ENCODE measurements at places on chromosomes 2 and 18.

DNA sequence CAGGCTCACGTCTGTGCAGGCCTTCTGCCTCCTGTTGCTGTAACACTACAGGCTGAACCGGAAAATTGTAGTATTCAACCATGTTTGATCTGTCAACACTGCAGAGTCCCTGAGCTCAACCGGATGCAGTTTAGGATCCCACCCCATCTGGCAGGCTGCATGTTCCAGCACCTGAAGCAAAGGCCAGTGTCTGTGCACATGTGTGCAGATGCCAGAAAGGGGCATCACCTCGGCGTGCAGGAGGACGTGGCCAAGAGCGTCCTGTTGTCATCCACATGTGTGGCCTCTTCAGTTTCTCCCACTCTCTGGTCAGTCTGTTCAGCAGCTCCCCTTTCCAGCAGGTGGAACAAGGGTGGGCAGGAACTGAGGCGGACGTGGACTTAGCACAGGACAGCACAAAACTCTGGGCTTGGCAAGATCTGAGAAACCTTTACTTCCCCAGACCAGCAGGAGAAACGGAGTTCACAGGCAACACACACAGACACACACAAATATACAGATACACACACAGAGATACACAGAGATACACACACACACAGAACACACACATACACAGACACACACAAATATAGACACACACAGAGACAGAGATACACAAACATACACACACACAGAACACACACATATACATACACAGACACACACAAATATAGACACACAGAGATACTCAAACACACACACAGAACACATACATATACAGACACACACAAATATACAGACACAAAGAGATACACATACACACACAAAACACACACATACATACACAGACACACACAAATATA lies 111.3 kb downstream of the NDUFA10 start:
- DNase-seq, result no peak

DNA sequence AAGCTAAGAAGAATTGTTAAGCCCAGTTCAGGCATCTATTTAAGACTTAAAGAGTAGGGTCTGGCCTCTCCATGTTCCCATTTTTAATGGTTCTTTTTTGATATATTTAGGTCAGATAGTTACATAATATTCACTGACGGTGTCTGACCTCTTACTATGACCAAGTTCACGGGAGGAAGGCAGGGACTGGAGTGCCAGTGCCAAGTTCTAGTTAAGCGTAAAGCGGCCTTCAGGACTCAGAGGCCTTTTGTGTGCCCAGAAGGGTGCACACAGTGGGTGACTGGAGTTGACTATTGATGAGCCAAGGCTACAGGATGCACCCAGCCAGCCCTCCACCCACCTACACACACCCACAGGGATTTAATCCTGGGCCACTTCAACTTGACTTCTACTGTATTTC lies 290.9 kb downstream of the PIEZO2 start:
- DNase-seq, result no peak

DNA sequence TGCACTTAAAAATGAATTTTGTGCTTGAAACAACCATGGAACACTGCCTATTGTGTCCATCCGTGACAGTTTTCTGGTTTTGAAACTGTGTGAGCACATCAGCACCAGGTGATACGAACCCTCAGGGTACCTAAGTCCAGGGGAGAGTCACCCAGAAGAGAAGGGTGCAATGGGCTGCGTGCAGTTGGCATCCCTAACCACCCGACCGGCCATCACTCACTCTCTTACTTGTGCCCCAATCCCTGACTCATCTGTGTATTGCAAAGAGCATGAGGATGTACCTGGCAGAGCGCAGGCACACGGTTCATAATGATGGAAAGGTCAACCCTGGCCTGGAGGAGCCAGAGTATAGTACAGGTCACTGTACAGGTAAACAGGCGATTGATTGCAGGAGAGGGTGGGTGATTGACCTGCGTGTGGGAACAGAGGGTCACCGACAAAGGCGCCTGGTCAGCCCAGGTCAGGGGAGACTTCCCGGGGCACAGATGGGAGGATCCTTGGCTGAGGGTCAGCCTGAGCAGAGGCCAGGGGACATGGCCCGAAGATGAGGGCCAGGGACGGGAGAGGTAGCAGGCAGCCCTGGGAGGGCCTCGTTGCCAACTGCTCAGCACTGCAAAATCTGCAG lies 160.3 kb downstream of the SEPTIN10 start:
- DNase-seq, result no peak

DNA sequence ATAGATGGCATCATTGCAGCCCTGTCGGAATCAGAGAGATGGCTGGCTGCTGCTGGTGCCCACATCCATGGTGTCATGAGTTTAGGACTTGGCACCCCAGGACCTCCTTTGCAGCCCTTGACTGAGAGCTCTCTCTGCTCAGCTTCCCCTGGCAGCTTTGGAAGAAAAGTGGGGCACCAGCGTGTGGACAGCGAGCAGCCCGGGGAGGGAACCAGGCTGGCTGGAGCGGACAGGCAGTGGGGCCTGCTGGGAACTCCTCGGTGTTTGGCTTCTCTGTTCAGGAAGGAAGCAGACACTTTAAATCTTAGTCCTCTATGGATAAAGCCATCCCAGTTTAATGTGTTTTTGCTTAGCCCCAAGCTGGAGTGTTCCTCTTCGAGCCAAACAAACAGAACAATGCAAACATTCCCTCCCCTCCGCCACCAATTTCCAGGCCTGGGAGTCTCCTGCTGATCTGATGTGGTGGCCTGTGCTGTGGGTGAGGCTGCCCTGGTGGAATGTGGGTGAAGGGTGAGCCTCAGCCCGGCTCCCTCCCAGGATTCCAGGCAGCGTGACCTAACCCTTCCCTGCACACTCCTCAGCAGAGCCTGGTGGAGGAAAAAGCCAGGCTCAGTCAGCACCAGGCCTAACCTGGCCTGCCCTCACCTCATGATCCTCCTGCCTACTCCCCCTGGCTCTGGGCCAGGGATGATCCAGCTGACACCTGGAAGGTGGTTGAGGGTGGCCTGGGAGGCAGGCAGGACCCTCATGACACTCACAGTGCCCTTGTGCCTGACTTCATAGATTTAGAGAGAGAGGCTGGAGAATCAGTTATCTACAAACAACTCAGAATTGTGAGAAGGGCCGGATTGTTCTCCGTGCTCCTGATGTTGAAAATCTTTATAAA lies 21.6 kb upstream of the ITGB6 start:
- DNase-seq, result peak; percentile 52

DNA sequence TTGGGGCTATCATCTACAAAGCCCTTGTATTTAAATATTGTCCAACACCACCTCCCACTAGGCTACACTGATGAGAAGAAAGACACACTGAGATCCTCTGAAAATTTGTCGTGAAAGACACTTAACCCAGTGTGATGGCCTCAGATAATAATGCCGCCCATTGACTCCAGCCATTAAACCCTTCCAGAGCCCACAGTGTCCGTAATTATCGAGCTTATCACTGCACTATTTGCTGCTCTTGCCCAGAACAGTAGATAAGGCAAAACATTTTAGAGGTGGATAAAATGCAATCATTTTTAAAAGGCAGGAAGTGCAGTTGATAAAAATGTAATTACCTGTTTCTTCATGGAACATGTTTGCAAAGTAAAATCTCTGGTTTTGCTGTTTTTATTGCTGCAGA lies 121.3 kb upstream of the DDX18 start:
- DNase-seq, result no peak

GRCh38 chr2:125073440-125073839 lies 1048.4 kb downstream of the CNTNAP5 start:
- no peak for DNase-seq

- no peak for DNase-seq
Observed at GRCh38 chr2:63054841-63055225, 4.2 kb downstream of the OTX1 start.

- no peak for DNase-seq
Observed at GRCh38 chr2:45329045-45329677, 281.9 kb downstream of the SRBD1 start.

DNA sequence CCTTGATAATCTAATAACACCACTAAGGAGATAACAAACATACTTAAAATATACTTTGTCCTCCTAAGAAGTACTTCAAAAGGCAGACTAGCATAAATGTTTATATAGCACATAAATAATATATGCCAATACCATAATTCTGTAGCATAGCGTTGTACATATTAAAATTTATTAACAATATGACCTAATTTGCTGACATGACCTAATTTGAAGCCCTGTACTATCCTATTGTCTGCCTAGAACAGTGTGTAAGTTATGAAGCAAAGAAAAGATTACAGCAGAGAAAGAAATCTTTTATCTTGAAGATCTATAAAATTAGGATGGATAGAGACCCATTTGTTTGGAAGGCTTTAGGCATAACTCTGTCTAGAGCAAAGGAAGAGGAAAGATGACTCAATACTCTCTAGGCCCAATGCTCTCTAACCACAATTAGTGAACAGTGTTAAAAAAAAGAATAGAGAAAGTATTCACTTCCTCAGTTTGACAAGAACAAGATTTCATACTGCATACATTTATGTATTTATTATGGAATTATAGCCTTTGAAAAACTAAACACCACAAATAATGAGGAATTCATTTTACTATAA lies 231.3 kb downstream of the ZRANB3 start:
- DNase-seq, result no peak

DNA sequence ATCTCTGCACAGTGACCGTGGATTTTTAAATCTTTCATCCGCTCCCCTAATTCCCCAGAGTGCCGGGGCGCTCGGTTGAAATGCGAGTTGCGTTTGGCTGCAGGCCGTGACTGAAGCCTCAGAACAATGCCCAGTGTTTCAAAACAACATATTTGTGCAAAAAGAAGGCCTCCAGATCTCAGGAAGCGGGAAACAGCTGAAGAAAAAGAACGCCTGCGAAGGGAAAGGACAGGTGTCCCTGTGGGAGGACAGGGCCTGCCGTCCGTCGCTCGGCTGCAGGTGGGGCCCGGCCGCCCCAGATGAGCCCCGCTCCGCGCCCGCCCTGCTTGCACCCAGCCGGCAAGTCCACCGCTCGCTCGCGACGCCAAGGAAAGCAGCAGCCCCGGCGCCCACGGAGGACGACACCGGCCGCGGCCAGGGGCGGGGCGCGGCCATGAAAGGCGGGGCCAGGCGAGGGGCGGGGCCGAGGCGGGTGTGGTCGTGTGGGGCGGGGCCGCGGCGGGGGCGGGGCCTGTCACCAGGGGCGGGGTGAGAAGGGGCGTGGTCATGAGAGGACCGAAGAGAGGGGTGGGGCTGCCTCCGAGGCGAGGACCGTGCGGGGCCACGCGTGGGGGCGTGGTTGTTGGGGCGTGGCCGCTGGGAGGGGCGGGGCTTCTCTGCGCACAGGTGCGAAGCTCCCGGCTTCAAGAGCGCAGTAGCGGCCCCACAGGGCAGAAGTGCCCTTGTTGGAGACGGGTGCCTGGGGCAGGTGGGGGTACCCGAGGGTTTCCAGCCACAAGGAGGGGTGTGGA lies 17.6 kb upstream of the BOK start:
- no peak for DNase-seq

GRCh38 chr2:68686178-68686577 lies 42.8 kb downstream of the PROKR1 start:
- DNase-seq, result no peak

- DNase-seq, result peak; percentile 5
Observed at GRCh38 chr2:94956797-94957391, 68.6 kb upstream of the MAL start.

DNA sequence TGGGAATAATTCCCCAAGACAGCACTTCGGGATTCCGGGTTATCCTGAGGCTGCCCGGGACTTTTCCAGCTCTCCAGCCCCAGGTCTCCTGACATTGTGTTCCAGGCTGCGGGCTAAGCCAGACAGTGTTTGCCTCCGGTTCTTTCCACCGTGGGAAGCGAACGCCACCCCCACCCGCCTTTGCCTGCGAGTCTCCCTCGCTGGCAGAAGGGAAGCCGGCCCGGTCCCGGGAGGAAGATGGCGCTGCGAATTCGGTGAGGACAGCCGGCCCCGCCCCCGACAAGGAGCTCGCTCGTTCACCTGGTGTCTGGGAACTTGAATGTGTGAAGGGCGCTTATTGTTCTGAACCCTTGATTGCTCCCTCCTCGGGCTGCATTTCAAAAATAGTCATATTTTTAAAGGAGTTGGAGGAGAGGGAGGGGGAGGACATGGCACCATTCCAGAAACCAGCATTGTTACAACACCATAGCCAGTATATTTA lies 2.9 kb downstream of the LRATD1 start:
- peak; percentile 88 for DNase-seq

- DNase-seq, result no peak
Observed at GRCh38 chr2:100756704-100757103, 63.2 kb upstream of the NPAS2 start.

All from NCI-H510A treated with DMSO at 0.1 percent for 48 hours (cell line).